ENCODE measurements at places on chromosomes 12 and 14.

GRCh38 chr14:20327005-20327869 is 5.8 kb downstream of the CCNB1IP1 start:
- no peak for DNase-seq

DNA sequence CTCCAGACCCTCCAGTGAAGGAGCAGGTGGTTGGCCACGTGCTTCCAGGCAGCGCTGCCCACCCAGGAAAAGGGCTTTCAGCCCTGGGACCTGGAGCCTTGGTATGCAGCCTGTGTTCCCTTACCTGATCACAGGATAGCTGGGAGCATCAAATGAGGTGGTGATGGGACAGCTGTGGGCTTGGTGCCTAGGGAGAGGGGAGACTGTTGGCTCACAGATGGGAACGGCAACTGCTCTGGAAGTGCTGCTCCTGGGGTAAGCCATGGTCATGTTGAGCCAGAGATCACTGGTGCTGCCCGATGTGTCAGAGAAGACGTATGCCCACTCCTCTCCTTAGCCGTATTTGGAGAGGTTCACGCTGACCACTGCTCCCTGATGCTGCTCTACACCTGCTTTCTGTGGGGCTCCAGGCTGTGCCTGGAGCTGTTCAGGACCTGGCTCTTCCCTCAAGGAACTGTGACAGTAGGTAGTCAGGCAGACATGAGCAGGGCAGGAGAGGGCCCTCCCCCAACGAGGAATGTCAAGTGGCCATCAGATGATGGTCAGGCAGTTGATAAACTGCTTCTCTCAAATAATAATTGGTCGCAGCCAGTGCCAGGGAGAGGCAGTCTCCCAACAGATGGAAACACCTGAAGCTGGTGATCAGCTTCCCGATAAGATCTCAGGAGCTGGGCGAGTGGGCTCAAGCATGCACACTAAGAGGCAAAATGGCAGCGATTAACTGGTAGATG is 2.8 kb upstream of the CYP46A1 start:
- DNase-seq: no peak

DNA sequence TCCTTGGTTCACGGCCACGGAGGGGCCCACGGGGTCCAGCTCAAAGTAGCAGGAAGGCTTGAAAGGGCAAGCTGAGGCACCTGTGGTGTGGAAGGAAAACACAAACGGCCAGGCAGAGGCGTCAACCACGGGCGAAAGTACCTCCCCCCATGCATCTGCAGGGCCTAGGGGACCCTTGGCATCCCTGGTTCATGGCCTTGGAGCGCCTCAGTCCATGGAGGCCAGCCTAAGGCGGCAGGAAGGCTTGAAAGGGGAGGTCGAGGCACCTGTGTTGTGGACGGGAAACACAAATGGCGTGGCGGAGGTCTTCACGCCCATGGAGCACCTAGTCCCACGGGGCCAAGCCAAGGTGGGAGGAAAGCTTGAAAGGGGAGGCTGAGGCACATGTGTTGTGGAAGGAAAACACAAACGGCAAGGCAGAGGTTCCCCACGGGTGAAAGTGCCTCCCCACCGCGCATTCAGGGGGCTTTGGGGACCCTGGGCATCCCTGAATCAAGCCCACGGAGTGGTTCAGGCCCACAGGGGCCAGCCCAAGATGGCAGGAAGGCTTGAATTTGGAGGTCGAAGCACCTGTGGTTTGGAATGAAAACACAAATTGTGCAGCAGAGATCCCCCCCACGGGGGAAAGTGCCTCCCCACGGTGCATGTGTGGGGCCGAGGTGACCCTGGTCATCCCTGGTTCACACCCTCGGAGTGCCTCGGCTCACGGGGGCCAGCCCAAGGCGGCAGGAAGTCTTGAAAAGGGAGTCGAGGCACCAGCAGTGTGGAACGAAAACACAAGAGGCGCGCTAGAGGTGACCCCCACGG is 380.8 kb downstream of the ALG10 start:
- no peak for DNase-seq

DNA sequence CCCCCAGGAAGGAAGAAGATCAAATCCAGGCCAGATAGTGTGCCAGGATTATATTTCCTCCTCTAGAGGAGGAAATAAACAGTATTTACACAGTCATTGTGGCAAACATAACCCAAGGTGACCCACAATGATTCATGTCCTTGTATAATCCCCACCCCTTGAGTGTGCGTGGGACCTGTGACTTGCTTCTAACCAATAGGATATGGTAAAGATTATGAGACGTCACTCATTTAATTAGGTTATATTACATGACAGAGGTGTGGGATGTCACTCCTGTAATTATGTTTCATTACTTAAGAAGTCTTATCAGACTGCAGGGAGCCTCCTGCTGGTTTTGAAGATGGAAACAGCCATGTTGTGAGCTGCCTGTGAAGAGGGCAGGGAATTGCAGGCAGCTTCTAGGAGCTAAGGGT is 12.2 kb upstream of the CATSPERB start:
- no peak for DNase-seq

GRCh38 chr14:22671622-22672021 is 27.5 kb upstream of the OR6J1 start:
- no peak for DNase-seq

DNA sequence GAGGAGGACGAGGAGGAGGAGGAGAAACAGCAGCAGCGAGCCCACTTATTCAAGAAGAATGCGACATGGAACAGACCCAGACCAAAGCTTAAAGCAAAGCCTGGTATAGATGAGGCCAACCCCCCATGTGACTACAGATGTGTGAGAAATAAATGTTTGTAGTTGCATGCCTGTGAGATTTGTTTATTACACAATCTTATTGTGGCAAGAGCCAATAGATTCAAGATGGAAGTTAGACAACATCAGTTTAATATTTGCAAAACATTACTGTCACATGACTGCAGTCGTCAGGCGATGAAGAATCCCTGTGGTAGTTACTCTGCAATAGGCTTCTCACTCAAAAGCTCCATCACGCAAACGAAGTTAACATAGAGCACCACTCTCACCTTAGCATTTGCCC is 17.2 kb upstream of the SLC35F4 start:
- DNase-seq: no peak

DNA sequence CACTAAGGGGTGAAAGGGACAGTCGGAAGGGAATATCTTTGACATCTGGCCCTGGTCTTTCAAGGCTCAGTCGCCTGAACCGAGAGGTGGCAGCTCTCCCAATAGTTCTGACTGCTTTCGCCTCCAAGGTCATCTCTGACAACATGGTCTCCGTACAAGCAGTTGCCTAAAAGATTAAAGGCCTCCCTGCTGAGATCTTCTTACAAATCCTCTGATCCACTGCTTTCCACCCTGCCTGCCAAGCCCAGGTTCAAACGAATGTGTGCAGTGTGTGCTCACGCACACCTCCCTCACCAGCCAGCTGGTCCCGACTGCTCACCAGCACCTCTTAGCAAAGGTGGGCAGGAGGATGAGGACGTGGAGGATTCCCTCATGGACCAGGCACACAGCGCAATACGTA is 10.4 kb downstream of the B4GALNT3 start:
- DNase-seq: no peak
